ENCODE measurements at places on chromosomes 13 and 19. TPM values are rescaled to one million over a fixed set of nuclear protein-coding genes. Genes with fewer than 3 reads are reported as not detected.

DNA sequence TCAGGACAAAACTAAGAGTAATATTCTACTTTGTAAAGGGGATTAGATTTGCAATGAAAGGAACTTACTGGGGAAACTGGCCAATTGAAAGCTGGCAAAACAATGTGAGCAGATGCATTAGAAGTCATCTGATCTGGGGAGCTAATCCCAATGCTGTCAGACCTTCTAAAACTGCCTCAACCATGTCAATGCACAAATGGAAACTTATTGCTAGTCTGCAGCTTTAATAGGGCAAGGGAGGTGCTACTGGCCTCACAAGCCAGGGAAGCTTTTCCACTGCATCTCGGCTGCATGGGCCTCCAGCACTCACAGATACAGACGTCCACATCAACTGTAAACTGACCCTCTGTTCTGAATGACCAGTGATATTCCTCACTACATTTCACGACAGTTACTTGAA is 154.2 kb downstream of the LHFPL6 start:
- no peak for DNase-seq
- H3K4me1 ChIP-seq = peaks cover 13% of the 10 kb centered on the region
- no peak overlapping the region for H3K27ac ChIP-seq
- peaks cover 4% of the 10 kb centered on the region for H3K27me3 ChIP-seq
- H3K36me3 ChIP-seq = no peaks in the 10 kb centered on the region

GRCh38 chr19:32368787-32369186 is 23.4 kb downstream of the ZNF507 start:
- no peak overlapping the region for H3K27ac ChIP-seq
- H3K4me1 ChIP-seq = peaks cover 34% of the 10 kb centered on the region
- H3K27me3 ChIP-seq = no peaks in the 10 kb centered on the region
- DNase-seq = no peak
- no peak overlapping the region for H3K4me3 ChIP-seq
- H3K36me3 ChIP-seq = peaks cover 57% of the 10 kb centered on the region

DNA sequence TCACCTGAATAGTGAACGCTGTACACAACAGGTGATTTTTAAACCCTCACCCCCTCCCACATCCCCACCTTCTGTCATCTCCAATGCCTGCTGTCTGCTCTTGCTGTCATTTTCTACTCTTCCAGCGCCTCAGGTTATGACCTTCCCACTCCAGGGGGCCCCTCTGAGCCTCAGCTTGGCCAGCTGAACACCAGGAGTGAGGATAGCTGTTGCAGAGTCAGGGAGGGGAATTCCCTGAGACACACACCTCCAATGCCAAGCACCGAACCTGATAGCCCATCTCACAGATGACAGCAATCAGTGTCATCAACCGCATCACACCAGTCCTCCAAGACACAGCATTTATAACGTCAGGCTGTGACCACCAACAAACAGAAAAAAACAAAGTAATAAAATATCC is 193.5 kb downstream of the ZNF536 start:
- no peak overlapping the region for H3K4me3 ChIP-seq
- DNase-seq = no peak
- no peak overlapping the region for H3K27ac ChIP-seq
- H3K27me3 ChIP-seq = no peaks in the 10 kb centered on the region
- H3K4me1 ChIP-seq = no peaks in the 10 kb centered on the region

- DNase-seq = no peak
- no peaks in the 10 kb centered on the region for H3K36me3 ChIP-seq
- H3K4me3 ChIP-seq = no peak overlapping the region
- H3K4me1 ChIP-seq = peaks cover 31% of the 10 kb centered on the region
Observed at GRCh38 chr19:12785431-12786031, 5.8 kb upstream of the JUNB start.

- peaks cover 14% of the 10 kb centered on the region for H3K27me3 ChIP-seq
- no peaks in the 10 kb centered on the region for H3K4me1 ChIP-seq
- no peak overlapping the region for H3K4me3 ChIP-seq
- H3K27ac ChIP-seq = no peak overlapping the region
Observed at GRCh38 chr19:6947745-6948144, 60.4 kb downstream of the ADGRE1 start.

DNA sequence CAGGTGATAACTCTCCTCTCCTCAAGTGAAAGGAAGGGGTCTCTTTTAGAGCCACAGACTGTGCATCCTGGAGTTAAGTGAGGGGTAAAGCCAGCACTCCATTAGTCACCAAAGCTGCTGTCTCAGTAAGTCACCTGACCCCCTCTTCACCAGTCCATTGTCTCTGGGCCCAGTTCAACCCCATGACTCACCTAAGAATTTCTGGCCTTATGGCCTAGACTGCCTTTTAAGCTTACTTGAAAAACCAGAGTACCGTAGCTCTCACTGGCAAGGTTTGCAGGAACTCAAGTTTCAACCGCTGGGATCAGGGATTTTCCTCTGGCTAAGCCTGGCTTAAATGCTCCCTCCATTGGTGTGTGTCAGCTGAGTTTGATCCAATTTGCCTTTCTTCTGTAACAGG is 23.4 kb upstream of the EID2 start:
- H3K4me1 ChIP-seq = peaks cover 6% of the 10 kb centered on the region
- peaks cover 1% of the 10 kb centered on the region for H3K27me3 ChIP-seq
- no peak overlapping the region for H3K4me3 ChIP-seq
- H3K27ac ChIP-seq = no peak overlapping the region

- H3K4me1 ChIP-seq = peaks cover 20% of the 10 kb centered on the region
- H3K27me3 ChIP-seq = peaks cover 47% of the 10 kb centered on the region
- H3K36me3 ChIP-seq = peaks cover 15% of the 10 kb centered on the region
- no peak overlapping the region for H3K27ac ChIP-seq
- peak overlapping the region; percentile 87 for H3K4me3 ChIP-seq
Observed at GRCh38 chr19:15195371-15196334, 5.1 kb downstream of the NOTCH3 start.

DNA sequence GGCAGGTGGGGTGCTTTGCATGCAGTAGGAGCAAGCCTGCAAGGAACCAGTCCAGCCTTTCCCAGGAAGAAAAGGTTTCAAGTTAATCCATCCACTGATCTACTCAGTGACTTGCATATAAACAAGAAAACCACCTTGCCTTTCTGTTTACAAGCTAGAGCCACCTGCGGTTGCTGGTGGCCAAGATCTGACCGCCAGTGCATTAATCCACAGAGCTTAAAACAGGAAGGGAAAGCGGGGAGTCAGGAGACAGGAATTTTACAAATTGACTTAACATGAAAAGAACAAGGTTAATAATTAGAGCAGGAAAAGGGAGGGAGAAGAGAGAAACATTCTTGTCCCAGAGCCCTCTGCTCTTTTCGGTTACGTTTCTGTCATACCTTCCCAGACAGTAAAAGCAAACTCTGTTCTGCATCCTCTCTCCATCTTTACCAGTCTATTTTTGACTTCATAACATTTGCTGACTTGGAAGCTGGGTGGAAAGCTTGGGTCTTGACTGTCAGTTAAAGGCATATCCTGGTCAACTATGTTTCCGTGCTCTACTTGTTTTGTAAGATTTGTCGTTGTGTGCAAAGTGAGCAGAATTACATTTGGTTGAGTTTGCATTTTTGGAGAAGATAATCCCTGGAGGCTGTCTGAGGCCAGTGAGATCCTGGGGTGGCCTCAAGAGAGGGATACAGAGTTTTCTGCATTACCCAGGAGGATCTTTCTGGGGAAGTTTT is 760.6 kb downstream of the EFNB2 start:
- H3K27ac ChIP-seq = no peak overlapping the region
- no peaks in the 10 kb centered on the region for H3K36me3 ChIP-seq
- DNase-seq = no peak
- no peaks in the 10 kb centered on the region for H3K27me3 ChIP-seq
- no peaks in the 10 kb centered on the region for H3K4me1 ChIP-seq
- no peak overlapping the region for H3K4me3 ChIP-seq

The P2RY11 gene
- polyA plus RNA-seq = 0.69 TPM

The PCDH8 gene
- not detected for polyA plus RNA-seq

- H3K4me3 ChIP-seq = no peak overlapping the region
- H3K4me1 ChIP-seq = no peaks in the 10 kb centered on the region
- no peak for DNase-seq
Observed at GRCh38 chr19:9741476-9742171, 26.9 kb downstream of the ZNF846 start.

DNA sequence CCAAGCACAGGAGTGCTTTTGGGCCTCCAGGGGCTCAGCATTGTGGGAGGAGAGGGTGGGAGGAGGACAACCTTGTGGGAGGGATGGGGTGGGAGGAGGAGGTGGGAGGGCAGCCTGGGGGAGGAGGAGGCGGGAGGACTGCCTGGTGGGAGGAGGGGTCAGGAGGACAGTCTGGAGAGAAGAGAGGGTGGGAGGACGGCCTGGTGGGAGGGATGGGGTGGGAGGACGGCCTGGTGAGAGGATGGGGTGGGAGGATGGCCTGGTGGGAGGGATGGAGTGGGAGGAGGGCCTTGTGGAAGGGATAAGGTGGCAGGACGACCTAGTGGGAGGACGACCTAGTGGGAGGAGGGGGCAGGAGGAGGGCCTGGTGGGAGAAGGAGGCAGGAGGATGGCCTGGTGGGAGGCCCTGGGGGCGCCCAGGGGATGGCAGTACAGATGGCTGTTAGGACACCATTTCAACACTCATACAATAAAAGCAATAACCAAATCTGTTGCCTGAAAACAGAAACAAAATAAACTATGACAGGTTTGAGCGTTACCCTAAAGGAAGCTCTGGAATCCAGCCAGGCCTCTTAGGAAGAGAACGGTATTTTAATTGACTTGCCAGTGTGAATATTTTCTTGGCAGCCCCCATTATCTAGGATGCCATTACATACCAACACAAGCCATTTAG is 63.7 kb downstream of the CRYL1 start:
- peaks cover 2% of the 10 kb centered on the region for H3K4me1 ChIP-seq
- H3K4me3 ChIP-seq = no peak overlapping the region
- H3K36me3 ChIP-seq = no peaks in the 10 kb centered on the region
- DNase-seq = no peak

DNA sequence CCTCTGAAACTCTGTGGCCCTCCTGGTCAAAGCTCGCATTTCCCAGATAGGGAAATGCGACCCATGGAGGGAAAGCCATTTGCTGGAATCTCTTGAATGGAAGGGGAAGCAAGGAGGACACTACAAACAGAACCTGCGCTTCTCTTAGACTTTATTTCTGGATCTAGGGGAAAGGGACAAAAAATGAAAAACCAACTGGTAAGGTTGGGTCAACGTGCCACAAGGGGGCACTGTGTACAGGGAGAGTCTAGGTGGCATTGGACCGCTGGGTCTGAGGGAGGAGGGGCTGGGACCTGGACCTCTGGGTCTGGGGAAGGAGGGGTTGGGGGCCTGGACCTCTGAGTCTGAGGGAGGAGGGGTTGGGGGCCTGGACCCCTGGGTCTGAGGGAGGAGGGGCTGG is 5.0 kb downstream of the KLK4 start:
- H3K27me3 ChIP-seq = peaks cover 14% of the 10 kb centered on the region
- peaks cover 6% of the 10 kb centered on the region for H3K4me1 ChIP-seq
- H3K36me3 ChIP-seq = no peaks in the 10 kb centered on the region
- no peak overlapping the region for H3K4me3 ChIP-seq

The C13orf42 gene
- polyA plus RNA-seq = not detected

DNA sequence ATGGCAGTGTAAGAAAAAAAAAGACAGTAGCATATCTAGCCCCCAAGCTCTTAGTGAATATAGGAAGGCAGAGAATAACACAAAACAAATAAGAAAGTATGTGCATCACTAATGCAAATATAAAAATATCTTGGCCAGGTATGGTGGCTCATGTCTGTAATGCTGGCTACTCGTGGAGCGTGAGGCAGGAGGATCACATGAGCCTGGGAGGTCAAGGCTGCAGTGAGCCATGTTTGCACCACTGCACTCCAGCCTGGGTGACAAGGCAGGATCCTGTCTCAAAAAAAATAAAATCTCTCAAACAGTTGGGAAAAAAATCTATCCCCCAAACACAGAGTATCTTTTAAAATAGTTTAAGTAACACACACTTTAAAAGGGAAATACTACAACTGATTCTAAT is 17.4 kb downstream of the SPART start:
- H3K4me3 ChIP-seq = no peak overlapping the region
- H3K27me3 ChIP-seq = no peaks in the 10 kb centered on the region
- peaks cover 4% of the 10 kb centered on the region for H3K4me1 ChIP-seq
- H3K36me3 ChIP-seq = peaks cover 30% of the 10 kb centered on the region
- H3K27ac ChIP-seq = no peak overlapping the region

GRCh38 chr13:88464851-88465250 is 793.7 kb downstream of the SLITRK5 start:
- DNase-seq = no peak
- H3K4me3 ChIP-seq = no peak overlapping the region
- H3K4me1 ChIP-seq = peaks cover 6% of the 10 kb centered on the region
- no peaks in the 10 kb centered on the region for H3K36me3 ChIP-seq

The GRIK5 gene
- not detected for polyA plus RNA-seq

Measured in naive B cell (primary cell).